ENCODE measurements at places on chromosomes 6 and 20.

DNA sequence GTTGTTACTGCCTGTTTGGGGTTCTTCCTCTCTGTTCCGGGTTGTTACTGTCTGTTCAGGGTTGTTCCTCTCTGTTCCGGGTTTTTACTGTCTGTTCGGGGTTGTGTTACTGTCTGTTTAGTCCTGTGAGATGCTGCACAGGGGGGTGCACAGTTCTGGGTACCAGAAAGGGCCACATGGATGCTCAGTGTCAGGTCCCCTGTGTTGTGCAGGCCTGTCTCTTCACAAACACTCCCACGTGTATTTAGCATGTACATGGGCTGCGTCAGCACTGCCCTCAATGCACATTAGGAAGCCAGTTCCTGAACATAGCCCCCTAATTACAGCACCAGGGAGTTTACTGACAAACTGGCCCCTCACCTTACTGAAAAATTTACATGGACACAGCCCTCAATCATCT, 118.5 kb downstream of the DLL1 start:
- DNase-seq, result no peak

GRCh38 chr6:148311966-148312669, 30.5 kb upstream of the SASH1 start:
- no peak for DNase-seq

- DNase-seq, result no peak
Observed at GRCh38 chr6:152859225-152859624, 108.6 kb downstream of the VIP start.

DNA sequence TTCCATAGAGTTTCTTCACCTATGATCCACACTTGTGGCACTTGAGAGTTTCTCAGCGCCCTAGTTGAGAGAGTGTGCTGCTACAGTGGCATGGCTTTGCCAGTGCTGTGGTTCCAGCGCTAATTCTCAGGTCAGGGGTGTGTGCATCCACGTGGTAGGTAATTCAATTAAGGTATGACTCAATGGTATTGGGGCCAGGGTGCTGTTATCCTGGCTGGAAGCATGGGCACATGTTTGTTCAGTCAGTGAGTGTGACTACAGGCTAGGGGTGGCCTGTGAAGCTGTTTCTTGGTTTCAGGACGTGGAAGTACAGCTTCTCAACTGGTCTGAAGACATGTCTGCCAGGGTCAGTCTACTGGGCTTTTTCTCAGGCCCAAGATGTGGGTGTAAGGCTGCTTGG, 3.0 kb upstream of the SEMG2 start:
- no peak for DNase-seq

- DNase-seq, result peak; percentile 98
Observed at GRCh38 chr6:157764178-157765068, 58.6 kb upstream of the SNX9 start.

DNA sequence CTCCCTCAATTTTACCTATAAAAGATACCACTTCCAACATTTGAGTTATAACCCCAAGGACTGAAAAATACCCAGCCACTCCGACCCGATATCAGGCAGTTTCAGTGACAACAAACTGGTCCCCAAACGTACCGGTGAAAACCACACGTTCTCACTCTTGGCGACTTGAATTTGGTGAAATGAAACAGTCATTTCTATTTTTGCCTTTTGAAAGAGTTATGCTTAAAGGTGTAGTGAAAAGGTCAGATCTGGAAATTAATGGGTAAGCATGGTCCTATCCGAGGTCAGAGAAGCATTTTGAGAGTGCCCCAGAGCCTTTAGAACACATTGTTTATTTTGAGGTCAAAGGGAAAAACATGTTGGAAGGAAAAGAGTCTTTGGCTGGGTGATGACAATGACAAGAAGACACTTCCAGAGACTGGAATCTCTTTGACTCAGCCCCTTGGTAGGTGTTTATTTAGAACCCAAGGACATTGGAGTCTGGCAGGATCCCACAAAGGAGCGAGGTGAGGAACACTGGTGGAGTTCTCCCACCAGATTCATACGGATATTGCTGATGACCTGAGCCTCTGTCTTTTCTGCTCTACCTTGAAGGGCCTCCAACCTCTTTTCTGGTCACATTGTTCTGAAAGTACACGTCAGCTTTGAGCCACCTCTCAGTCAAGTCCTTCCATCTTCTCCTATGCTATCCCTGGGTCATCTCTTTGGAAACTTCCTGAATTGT, 235.0 kb downstream of the GMPR start:
- no peak for DNase-seq

- DNase-seq, result no peak
Observed at GRCh38 chr6:11141295-11141694, 29.8 kb upstream of the ERVFRD-1 start.

DNA sequence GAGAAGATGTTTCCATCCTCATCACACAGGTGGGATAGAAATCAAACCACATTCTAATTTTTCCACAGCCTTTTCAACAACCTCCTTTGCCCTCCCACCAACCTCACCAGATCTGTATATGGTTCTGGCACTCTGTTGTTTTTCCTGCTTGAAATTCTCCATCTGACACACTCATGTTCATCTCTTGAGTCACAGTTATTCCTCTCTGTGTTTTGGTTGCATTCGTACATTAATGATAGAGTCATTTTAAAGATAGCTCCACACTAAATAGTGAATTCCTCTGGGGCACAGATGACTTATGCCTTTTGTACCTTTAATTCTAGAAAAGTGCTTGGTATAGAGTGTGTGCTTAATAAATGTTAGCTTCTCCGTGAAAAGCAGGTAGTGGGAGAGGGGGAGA, 1.4 kb upstream of the GCLC start:
- DNase-seq, result no peak

GRCh38 chr6:16251706-16252105, 13.3 kb downstream of the GMPR start:
- no peak for DNase-seq

DNA sequence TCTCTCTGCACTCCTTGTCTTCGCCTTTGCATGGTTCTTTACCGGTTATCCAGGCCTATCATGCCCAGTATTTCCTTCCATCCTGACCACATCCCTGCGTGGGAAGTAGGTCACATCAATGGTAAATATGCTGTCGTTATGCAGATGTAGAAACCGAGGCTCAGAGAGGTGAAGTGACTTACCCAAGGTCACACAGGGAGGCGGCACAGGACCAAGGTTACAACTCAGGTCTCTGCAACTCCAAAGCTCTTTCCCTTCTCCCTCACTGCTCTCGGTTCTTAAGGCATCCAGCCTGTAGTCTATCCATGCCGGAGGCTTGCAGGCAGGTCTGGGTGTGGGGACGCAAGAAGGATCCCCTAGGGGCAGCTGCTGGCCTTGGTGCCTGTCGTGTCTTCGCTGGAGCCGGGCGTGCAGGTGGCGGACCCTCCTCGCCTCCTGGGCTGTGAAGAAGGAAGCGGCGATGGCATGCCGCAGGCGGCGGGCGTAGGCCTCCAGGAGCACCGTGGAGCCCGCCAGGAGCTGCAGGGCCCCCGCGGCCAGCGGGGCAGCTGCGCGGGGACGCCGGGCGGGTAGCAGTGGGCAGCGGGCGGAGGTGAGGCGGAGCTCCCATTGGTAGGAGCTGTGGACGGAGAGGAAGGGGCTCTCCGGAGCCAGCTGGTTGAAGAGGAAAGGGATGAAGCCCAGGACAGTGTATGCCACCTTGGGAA, 9.1 kb downstream of the OCSTAMP start:
- no peak for DNase-seq

DNA sequence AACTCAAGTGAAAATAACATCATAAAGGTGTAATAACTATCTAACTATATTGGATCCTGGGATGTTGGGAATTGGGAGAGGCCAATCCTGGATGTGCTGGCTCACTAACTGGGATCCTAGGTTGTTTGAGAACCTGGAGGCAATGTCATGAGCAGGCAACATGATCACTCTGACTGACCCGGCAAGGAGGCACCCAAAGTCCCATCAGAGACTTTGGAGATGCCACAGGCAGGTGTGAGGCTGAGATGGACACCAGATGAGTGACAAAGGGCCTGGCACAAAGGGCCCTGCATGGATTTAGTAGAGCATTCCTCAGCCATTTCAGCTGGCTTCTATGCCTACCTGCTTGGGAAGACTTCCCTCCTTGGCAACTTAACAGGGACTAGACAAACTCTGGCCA, 38.4 kb upstream of the MYLIP start:
- DNase-seq, result no peak

- DNase-seq, result peak; percentile 31
Observed at GRCh38 chr6:140736231-140736630, 1361.8 kb upstream of the CITED2 start.

DNA sequence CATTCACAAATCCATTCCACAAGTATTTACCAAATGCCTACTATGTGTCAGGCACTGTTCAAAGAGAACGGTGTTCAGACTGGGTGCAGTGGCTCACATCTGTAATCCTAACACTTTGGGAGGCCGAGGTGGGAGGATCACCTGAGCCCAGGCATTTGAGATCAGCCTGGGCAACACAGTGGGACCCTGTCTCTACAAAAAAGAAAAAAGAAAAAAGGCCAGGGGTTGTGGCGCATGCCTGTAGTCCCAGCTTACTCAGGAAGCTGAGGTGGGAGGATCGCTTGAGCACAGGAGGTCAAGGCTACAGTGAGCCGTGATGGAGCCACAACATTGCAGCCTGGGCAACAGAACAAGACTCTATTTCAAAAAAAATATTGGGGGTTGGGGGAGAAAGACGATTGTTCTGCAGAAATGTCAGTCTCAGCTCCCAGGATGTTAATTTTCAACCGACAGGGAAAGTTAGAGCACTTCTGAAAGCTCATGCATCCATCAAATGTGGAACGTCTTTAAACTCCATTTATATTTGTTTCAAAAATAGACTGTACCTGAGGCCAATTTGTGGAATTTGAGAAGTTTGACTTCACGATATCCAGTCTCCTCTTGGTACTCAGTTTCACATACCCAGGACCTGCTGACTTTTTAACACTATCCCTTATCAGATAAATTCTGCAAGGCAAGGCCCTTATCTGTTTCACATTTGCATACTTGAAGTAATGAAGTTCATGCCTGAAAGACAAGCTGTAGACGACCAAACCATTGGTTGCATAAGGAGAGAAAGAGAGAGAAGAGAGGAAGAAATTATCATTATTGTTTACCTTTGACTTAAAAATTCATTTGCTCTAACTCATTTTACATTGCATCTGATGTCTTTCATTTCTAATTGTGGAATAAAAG, 14.8 kb upstream of the BTN3A2 start:
- DNase-seq, result no peak

- DNase-seq, result no peak
Observed at GRCh38 chr20:48374991-48375595, 452.7 kb downstream of the PREX1 start.

DNA sequence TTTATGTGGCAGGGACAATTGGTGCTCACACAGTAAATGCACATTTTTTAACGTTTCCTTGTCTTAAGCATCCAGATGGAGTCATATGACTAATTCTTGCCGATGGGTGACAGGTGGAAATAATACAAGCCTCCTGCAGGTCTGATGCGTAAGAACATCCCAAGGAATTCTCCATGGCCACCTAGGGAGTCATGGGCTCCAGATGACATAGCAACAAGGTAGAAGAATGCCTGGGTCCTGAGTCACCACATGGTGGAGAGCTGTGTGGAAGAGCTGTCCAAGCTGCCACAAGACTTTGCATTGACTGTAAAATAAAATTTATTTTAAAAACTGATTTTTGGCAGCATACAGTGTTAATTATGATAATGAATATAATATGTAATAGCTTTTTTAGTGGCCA, 77.0 kb upstream of the MAP3K7 start:
- no peak for DNase-seq

DNA sequence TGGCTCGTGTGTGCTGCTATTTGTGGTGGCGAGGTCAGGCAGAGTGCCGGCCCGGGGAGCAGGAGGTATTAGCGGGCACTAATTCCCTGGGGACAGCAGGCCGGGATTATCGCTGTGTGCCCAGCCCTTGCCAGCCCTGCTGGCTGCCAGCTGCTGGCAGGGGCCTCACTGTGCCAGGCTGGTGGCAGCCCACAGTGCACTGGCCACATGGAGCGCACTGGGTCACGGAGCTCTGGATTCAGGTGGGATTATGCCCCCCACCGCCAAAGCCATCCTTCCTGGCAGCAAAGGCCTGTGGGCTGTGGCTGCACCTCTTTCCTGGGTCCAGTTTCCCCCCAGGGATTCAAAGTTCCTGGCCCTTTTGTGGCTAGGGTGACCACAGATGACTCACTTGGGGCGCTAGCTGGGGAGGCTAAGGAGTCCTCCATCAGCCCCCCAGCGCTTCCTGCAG, 59.7 kb downstream of the YTHDF1 start:
- no peak for DNase-seq

DNA sequence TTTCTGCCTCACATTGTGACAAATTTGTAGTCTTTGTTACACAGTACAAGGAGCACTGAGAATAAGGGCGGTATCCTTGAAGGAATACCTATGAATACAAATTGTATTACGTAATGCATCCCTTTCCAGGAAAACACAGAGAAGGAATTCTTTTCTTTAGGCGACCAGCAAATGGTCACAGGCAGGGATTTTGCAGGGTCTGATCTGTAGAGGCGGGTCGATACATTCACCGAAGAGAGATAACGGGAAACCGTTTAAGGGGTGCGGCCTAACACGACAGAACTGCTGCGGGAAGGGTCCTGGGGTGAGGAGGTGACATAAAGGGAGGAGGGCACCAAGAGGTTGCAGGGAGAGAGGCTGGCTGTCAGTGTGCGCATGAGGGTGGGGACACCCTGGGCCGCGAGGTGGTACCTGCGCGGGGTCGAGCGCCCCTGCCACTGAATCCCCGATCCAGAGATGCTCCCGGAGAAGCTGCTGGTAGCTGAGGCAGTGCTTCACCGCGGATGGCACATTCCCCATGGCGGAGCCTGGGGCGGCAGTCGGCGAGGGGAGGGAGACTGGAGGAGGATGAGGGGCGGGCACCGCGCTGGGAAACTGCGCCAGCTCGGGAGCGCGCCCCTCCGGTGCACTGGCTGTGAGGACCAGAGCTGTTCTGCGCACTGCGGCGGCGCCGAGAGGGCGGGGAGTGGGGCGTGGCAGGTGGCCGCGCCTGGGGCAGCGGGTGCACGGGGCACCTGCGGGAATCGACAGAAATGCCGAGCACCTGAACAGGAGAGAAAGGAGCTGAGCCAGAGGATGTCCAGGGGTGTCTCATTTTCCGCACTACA, at the start of gene HMGCLL1:
HMGCLL1 (minus strand) TSS at position 656 of the 827 bp plus-strand sequence; CDS start at position 519, 137 bp downstream.
- DNase-seq, result no peak

GRCh38 chr6:168147205-168147738, 68.3 kb upstream of the FRMD1 start:
- no peak for DNase-seq

DNA sequence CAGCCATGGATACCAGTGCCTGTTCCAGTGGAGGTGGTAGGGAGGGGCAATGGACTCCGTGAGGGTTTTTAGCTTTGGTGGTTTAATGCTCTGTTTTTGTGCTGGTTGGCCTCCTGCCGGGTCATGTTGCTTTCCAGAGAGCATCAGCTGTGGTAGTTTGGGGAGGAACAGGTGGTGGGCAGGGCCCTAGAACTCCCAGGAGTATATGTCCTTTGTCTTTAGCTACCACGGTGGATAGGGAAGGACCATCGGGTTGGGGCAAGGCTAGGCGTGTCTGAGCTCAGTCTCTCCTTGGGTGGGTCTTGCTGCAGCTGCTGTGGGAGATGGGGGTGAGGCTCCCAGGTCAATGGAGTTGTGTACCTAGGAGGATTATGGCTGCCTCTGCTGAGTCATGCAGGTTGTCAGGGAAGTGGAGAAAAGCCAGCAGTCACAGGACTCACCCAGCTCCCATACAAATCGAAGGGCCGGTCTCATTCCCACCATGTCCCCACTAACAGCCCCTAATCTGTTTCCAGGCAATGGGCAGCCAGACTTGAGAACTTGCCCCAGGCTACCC, 38.9 kb downstream of the MRAP2 start:
- DNase-seq, result no peak

GRCh38 chr6:37624606-37625574, 72.8 kb downstream of the MDGA1 start:
- no peak for DNase-seq
